ENCODE measurements at places on chromosomes 5 and 9. TPM values are rescaled to one million over a fixed set of nuclear protein-coding genes. Genes with fewer than 3 reads are reported as not detected.

Gene RNF180
- 0.20 TPM for polyA plus RNA-seq

GRCh38 chr9:133286523-133286922 is 11.5 kb upstream of the ABO start:
- DNase-seq: peak; percentile 33

GRCh38 chr5:139634028-139634325 is 14.2 kb upstream of the CXXC5 start:
- DNase-seq: no peak

DNA sequence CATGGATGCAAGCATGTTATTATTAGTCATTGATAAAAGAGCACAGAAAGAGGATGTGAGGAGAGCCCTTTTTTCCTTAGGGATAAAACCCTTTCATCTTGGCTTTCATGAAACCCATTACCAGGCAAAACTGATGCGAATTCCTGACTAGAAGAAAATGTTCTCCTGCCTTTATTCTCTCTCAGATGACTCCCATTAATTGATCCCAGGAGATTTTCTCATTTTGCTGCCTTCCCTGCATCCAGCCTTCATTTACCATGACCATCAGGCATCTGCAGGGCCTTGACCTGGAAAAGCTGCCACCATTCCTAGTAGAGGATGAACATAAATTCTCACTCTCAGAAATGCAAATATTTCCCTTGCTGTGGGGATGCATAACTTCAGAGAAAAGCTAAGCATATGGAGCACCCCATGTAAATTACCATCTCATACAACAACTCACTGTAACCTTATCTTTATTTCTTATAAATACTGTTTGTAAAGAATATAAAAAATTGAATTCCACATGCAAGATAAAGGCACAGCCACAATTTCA is 176.5 kb downstream of the PDE4D start:
- DNase-seq: no peak

GRCh38 chr5:160477266-160477970 is 55.8 kb downstream of the PTTG1 start:
- no peak for DNase-seq

Gene OTULIN
- polyA plus RNA-seq: 13.7 TPM

DNA sequence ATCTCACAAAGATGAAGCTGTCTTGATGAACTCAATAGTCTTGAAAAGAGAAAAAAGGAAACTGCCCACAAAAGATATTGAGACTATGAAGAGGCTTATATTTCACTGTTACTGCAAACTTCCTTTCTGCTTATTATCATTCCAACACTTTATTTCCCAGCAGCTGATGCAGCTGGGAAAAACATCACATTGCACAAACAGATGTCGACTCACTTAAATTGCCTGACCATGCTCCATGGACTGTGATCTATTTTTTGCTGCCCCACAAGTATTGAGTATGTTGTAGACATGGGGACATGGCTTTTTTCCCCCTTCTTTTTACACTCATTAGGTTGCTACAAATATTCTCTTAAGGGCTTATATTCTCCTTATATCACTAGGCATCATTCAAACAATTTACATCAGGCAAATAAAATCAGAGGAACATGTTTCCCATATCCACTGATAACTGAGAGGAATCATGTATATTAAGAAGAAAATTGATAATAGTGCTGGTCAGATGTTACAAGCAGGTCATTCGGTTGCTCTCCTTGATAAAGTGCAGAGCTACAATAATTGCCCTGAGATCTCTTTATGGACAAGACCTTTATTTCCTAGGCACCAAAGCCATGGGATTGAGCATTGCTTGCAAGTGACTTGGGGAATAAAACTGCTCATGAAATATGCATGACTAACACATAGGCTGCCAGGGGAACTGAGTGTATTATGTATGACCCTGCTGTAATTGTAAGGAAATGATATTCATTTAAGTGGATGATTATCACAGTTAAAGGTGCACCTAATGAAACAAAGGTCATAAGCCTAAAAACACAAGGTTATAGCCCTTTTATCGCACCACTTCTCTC is 509.9 kb downstream of the ZNF608 start:
- DNase-seq: peak; percentile 10

DNA sequence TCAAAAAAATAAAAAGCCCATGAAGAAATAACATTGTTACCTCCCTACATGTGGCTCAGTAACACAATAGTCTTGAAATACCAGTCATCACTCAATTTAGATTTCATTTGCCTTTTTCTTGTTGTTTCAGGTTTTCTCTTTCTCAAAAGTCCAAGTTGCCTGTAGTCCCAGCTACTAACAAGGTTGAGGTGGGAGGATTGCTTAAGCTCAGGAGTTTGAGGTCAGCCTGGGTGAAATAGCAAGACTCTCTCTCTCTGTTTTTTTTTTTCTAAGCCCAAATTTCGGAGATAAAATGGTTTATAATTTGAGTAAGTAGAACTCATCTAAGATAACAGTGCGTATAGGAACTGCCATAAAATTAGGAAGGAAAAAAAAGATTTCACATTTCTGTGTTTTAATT is 17.5 kb upstream of the NDUFS4 start:
- no peak for DNase-seq

Measured in mammary epithelial cell (primary cell).